ENCODE measurements at places on chromosomes 11 and 22. TPM values are rescaled to one million over a fixed set of nuclear protein-coding genes. Genes with fewer than 3 reads are reported as not detected.

GRCh38 chr11:106276859-106277436, 199.5 kb downstream of the AASDHPPT start:
- H3K27me3 ChIP-seq, result no peaks in the 10 kb centered on the region
- H3K27ac ChIP-seq, result no peak overlapping the region
- H3K36me3 ChIP-seq, result no peaks in the 10 kb centered on the region
- DNase-seq, result no peak

Gene OR52A1
- total RNA-seq, result not detected

DNA sequence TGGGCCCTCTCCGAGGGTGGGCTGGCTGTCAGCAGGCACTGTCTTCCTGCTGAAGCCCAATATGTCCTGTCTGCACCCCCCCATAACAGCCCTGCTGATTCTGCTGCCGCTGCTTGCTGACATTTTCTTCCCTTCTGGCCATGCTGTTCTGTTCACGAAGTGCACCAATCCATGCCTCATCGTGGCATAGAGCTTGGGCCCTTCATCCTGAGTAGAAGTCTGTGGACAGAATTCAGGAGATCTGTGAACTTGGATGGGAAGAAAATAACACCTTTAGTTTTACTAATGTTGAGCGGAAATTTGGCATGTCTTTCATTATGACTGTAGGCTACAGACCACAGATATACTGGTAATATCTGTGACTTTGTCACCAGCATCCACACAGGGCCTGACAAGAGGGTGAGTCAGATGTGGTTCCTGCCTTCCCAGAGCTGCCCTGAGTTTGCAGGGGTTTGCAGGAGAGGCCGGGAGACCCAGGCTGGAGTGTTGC, 14.1 kb upstream of the KIAA0930 start:
- H3K27ac ChIP-seq, result peak overlapping the region; percentile 92
- DNase-seq, result peak; percentile 61
- H3K27me3 ChIP-seq, result no peaks in the 10 kb centered on the region
- peak overlapping the region; percentile 28 for H3K4me3 ChIP-seq
- H3K4me1 ChIP-seq, result peaks cover 31% of the 10 kb centered on the region
- no peaks in the 10 kb centered on the region for H3K36me3 ChIP-seq

Gene ALDH3B2
- not detected for total RNA-seq

DNA sequence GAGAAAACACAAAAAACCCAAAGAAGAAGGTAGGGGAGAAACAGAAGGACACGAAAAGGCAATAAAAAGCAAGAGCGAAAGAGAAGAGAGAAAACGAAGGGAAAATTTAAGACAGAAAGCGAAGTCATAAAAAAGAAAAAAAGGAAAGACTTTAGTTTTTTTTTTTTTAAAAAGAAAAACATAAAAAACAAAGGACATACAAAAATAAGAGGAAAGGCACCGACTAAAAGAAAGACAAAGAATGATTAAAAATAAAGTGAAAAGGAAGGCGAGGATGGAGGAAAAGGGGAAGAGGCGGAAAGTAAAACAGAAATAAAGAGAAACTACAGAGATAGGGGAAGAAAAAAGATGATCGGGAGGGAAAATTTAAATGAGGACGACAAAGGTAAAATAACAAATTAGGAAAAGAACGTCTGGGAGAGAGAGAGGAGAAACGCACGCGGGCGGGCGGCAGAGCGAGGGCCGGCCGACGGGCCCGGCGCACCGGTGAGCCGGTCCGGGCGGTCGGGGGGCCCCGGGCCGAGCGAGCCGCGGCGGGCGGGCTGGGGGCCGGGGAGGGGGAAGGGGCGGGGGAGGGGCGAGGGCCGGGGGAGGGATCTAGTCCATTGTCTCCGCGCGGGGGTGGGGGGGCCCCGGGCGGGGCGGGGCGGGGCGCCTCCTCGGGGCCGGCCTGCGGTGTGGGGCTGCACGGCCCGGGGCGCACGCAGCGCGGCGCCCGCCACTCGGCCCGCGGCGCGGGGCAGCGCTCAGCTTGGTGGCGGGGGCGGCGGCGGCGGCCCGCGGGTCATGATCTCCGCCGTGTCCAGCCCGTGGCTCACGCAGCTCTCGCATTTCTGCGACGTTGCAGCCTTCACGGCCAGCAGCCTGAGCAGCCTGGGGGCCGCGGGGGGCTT, at the start of gene TBX1:
Gene TBX1, plus strand, starts transcription at position 721 of the 893 bp plus-strand sequence. Its CDS starts 66 bp downstream, at position 787.
- H3K4me3 ChIP-seq, result peak within 1 kb of the TSS; percentile 53
- no peak for DNase-seq
- peaks cover 63% of the 10 kb centered on the region for H3K27me3 ChIP-seq
- H3K27ac ChIP-seq, result peak within 1 kb of the TSS; percentile 48
- peaks cover 7% of the 10 kb centered on the region for H3K36me3 ChIP-seq
- H3K4me1 ChIP-seq, result peaks cover 27% of the 10 kb centered on the region

Gene PHF5A
- 43.9 TPM for total RNA-seq

Gene GAB4
- total RNA-seq, result not detected

GRCh38 chr11:111737444-111738210, 28.6 kb downstream of the PPP2R1B start:
- H3K4me1 ChIP-seq, result peaks cover 2% of the 10 kb centered on the region
- no peak overlapping the region for H3K27ac ChIP-seq
- no peak overlapping the region for H3K4me3 ChIP-seq
